ENCODE measurements at places on chromosomes 5 and 9.

DNA sequence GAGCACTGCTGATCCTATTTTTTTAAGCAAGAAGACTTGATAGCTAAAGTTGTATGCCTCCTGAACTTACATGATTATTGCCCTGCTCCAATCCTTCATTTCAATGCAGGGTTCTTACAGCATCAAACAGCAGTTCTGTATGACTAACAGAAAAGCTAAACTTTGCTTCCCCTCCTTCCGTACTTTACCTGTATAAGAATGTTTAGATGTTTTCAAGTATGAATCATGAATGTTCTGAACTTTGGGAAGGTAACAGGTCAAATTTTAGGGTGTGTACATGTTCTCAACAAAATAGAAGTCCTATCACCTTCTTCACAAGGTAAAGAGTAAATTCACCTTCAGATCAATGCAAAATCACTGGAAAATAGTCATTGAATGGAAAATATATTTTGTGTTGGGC lies 972.6 kb upstream of the SEMA6A start:
- no peak for DNase-seq

GRCh38 chr5:141525653-141526052 lies 36.8 kb downstream of the PCDHGC5 start:
- DNase-seq: no peak

GRCh38 chr5:3120028-3120427 lies 368.6 kb upstream of the IRX2 start:
- no peak for DNase-seq

GRCh38 chr5:96142786-96143434 lies 181.3 kb upstream of the ELL2 start:
- DNase-seq: peak; percentile 90

Data from foreskin fibroblast (primary cell).